Inflammatory macrophage (primary cell): ENCODE measurements at places on chromosomes 4 and X.
A peak's percentile ranks its signal among the peaks of the same experiment; 100 is the strongest.

DNA sequence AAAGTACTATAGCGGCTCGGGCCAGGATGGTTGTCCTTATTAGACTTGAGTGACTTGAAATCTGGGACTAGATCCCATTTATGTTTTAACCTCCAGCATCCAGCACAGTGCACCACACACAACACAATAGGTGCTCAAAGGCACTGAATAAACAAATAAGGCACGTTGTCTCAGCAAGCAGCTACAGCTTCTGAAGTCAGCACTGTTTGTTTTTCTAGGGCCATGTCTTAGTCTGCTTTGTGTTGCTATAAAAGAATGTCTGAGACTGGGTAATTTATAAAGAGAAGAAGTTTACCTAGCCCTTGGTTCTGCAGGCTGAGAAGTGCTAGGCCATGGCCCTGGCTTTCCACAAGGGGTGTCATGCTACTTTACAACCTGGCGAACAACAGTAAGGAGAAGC, 102.1 kb upstream of the LNX1 start:
- no peak for DNase-seq

GRCh38 chrX:53072418-53073114, 9.6 kb upstream of the TSPYL2 start:
- DNase-seq: no peak

DNA sequence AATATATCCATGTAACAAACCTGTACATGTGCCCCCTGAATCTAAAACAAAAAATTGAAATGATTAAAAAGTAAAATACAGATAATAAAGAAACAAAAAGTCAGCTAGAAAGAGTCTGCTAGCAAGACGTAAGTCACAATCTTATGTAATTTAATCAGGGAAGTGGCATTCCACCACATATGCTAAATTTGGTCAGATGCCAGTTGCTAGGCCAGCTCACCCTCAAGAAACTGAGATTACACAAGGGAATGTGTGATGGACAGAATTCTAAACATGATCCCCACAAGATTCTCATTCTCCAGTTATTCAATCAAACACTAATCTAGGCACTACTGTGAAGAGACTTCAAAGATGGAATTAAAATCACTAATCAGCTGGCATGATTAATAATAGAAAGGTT, 689.3 kb downstream of the CENPC start:
- DNase-seq: no peak

DNA sequence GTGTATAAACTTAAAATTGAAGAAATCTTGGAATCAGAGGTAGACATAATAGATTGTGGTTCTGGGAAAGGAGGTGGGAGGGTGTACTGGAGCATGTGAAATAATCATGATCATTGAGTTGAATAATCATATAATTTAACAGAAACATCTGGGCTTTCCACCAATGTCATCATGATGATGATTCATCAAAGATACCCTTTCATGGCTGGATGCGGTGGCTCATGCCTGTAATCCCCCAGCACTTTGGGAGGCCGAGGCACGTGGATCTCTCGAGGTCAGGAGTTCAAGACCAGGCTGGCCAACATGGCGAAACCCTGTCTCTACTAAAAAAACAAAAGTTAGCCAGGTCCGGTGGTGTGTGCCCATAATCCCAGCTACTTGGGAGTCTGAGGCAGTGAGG, 6.7 kb upstream of the RUFY3 start:
- peak; percentile 58 for DNase-seq

- no peak for DNase-seq
Measured at GRCh38 chr4:16250661-16251365, 24.5 kb upstream of the TAPT1 start.

DNA sequence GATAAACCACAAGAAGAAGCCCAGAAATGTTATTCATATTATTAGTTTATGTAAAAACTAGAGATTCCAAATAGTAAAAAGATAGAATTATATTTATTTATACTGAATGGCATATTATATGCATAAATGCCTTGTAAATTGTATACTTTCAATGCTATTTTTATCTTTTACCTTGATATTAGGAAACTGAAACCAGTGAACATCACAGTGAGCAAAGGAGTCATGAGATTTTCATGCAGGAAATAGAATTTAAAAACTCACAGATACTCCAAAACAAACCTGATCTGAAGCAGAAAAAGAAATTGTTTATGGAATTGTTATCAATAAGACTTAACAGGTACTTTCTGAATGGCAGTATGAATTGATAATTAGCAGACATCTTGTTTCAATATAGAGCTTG, 207.3 kb upstream of the CENPE start:
- DNase-seq: no peak

- DNase-seq: no peak
Measured at GRCh38 chr4:112138538-112138937, 6.7 kb upstream of the FAM241A start.

DNA sequence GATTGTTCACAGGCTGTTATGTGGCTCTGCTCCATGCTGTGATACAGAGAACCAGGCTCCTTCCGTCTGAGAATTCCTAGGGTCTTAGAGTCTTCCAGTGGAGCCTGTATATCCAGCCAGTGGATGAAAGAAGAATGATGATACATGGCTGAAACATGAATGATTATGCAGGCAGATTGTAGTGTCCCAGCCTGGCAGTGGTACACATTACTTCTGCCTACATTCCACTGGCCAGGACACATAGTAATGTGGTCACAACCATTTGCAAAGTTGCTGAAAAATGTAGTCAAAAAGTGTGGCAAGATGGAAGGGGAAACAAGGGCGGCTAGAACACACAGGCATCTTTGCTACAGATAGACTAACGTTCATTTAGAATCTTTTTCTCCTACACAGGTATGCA, 4.5 kb upstream of the GBA3 start:
- no peak for DNase-seq

DNA sequence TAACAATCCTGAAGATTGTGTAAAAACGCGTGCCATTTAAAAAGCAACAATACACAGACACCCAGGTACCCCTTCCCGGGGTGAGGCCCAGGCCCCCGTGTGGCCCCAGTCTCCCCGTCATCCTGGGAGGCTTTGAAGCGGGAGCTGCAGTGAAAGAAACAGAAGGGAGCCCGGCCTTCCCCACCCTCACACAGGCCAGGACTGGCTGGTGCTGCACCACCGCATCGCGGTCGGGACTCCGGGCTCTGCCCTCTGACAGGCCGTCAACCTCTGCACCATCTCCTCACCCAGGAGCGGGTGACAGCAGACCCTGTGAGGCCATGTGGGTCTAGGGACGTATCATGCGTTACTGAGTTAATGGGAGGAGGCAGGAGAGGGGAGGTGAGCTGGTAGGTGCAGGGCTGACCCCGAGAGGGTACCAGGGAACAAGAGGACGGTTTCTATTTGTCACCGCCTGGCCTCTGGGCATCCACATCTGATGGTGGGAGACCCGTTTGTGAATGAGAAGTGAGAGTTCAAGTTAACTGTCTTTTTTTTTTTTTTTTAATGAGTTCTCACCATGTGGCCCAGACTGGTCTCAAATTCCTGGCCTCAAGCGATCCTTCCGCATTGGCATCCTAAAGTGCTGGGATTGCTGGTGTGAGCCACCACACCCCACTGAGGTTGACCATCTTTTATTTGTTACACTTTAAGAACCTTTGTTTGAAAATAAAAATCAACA, 27.3 kb downstream of the PIGG start:
- DNase-seq: no peak

DNA sequence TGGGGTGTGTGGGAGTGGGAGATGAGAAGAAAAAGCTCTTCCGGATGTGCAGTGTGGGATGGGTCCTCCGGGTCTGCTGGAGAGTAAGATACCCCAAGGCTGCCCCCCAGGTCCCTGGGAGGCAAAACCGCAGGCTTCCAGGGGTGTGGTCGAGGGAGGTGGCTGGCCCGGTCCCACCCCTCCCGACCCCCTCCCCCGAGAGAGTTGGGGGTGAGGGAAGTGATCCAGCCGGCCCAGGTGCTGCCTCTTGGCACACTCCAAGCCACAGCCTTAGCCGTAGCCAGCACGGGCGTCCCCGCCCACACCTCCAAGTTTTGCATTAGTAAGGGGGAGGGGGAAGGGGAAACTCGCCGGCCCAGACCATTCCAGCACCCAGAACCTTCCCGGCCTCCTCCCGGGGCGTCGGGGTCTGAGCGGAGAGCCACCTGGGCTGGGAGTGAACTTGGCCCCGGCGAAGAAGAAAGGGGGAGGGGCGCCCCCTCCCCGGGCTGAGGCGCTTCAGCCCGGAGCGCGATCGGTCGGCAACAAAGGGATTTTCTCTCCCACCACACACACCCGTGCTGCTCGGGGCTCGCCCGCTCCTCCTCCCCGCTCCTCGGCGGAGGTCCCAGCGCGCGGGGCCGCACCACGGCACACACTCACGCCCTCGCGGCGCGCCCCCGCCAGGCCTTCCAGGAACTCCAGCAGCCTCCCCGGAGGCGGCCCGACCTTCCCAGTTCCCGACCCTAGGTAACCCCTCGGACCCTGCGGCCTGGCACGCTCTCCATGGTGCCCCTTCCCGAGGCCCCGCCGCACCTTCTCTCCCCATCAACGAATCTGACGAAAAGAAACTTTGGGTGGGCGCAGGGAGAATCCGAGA, 14.4 kb downstream of the BCOR start:
- no peak for DNase-seq

DNA sequence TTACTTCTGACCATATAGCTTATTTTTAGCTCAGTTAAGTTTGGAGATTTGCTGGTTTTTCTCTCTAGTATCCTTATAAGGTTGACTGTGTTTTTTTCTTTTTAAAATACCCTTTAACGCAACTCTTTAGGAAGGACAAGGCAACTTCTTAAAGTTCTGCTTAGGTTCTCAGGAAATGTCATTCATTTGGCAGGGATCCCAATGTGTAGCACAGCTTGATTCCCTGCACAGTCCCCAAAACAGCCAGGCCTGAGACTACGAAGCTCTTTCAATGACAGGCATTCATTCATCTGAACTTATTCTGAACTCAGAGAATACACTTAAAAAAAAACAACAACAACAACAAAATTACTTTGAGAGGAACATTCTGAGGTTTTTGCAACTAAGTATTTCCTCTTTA, 1765.8 kb downstream of the PCDH7 start:
- DNase-seq: no peak

- no peak for DNase-seq
Measured at GRCh38 chrX:129235903-129236302, 287.4 kb downstream of the SMARCA1 start.

DNA sequence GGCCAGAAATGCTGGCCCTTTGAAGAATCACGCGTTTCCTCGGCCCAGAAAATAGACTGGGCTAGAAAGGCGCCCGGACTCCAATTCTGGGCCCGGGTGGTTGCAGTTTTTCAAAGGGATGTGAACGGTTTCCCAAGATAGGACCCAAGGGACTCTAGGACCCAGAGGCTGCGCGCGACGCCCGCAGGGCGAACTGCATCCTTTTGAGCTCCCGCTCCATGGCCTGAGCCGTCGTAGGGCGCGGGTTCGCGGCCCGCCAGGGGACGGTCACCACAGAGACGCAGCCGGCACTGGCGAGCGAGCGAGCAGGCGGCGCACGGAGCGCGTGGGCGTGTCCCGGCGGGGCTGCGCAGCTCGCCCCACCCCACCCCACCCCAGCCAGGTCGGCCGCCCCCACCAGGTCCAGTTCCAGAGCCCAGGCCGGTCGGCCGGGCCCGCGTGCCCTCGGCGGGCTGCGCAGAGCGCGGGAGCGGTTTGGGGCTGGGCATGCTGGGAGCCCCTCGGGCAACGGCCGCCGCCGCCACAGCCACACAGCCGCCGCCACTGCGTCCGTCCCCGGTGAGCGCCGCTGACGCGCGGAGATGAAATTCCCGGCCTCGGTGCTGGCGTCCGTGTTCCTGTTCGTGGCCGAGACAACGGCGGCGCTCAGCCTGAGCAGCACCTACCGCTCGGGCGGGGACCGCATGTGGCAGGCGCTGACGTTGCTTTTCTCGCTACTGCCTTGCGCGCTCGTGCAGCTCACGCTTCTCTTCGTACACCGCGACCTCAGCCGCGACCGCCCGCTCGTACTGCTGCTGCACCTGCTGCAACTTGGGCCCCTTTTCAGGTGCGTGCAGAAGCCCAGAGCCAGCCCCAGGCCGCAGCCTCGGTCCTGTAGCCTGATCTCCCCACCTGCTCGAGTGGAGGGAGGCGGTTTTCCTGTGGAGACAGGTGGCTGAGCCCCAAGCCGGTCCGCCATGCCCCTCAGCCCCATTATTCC, at the start of gene XK:
Gene XK (plus strand): TSS at position 411 of the 979 bp plus-strand sequence. CDS start 171 bp downstream, at position 582.
- DNase-seq: peak; percentile 43

GRCh38 chrX:46730765-46731164, 28.2 kb downstream of the SLC9A7 start:
- no peak for DNase-seq

DNA sequence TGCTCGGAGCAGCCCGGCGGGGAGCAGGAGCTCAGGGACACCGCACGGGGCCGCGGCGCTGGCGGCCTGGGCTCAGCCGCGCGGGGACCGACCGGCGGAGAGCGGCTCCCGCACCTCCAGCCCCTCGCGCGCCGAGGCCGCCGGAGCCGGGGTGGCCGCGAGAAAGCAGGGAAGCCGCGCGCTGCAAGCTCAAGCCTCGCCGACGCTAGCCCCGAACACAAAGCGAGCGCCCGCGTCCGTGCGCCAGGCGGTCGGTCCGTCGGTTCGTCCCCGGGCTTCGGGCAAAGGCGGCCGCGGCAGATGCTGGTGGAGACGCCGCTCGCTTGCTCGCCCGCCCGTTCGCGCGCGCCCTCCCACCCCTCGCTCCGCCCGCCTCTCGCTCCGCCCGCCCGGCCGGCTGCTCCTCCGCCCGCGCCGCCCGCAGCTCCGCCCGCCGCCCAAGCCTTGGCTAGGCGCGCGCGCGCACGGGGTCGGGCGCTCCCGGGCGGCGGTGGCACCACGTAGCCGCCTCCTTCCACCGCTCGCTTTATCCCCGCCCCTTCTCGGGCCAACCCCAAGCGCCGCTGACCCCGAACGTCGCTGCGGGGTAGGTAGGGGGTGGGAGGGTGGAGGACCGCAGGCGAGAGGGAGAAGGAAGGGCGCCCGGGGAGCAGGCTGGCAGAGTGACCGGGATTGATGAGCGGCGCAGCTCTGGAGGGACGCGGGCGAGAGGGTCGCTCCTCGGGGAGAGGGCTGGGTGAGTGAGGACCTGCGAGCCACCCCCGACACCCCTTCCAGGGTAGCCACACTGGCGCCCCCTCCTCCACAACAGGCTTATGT, at the start of gene TSPAN5:
Gene TSPAN5 (minus strand): TSS at position 325 of the 819 bp plus-strand sequence.
- peak; percentile 43 for DNase-seq

DNA sequence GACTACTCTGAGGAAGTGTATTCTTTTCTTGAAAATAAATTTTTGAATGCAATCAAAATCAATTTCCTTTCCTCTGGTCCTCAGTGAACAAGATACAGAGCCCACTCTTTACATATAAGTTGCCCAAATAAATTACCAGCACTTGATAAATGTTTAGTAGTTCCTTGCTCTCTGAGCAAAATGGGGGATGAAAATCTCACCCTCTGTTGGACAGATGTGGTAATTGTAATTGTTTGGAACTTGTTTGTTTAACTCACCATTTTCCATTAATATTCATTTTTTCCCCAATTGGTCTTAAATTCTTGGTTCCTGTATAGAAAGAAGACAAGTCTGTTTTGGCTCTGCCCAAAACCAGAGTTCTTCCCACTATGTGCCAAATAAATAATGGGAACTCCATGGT, 146.3 kb downstream of the LDB2 start:
- no peak for DNase-seq
